ENCODE measurements at places on chromosomes 16 and 17.

GRCh38 chr16:88437367-88437964 is 15.6 kb upstream of the ZFPM1 start:
- DNase-seq, result no peak

DNA sequence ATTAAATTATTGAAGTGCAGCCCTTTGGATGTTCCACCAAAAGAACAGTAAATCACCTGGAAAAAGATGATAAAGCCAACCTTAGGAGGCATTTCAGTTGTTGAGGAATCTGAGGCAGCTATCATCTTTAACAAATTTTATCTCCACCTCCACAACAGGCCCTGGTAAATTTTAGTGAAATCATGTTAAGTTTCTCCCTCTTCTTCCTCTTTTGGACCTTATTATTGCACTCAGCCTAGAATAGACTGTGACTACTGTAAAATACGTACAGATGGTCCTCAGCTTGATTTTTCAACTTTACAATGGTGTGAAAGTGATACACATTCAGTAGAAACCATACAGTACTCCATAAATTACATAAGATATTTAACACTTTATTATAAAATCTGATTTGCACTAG is 90.3 kb downstream of the USP32 start:
- no peak for DNase-seq

- no peak for DNase-seq
These were observed 25.9 kb upstream of the LYRM9 start for GRCh38 chr17:27919079-27919478.

- DNase-seq, result no peak
These were observed 9.7 kb downstream of the ZNHIT3 start for GRCh38 chr17:36496018-36496789.

DNA sequence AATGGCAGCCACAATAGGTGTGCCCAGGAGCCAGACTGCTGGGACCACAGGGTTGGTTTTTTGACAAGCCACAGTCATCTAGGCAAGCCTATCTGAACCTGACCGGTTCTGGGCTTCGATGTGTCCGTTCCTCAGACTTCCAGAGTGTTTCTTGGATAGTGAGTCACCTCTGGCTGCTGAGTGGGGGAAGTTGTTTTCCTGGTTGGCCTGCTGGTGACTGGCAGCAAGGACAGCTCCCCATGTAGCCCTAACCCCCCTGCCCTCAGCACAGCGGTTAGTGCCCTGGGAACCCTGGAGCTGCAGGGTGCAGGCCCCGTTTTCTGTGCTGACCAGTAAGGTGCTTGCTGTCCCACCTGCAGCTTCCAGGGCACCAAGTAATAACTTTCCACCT is 65.5 kb downstream of the PLD6 start:
- DNase-seq, result no peak

DNA sequence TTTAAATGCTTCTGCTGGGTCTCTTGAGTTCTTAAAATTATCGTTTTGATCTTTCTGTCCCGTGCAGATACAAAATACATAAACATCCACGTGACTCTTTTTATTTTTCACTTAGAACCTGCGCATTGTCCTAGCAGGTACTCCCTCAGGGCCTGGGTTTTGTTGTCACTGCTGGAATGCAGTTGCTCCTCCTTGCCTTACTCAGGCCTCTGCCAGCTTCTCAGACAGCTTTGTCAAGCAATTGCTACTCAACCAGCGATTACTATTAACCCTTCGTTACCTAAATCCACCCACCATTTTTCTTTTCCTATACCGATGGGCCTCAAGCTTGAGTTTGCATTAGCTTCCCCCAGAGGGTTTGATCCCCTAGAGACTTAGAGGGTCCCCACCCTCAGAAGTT is 405.9 kb upstream of the RBFOX1 start:
- DNase-seq, result no peak

GRCh38 chr17:59811209-59811608 is 81.5 kb downstream of the TUBD1 start:
- DNase-seq, result no peak

All from GM12864 (cell line).